LoVo (cell line): ENCODE measurements at places on chromosomes 3 and 15.

DNA sequence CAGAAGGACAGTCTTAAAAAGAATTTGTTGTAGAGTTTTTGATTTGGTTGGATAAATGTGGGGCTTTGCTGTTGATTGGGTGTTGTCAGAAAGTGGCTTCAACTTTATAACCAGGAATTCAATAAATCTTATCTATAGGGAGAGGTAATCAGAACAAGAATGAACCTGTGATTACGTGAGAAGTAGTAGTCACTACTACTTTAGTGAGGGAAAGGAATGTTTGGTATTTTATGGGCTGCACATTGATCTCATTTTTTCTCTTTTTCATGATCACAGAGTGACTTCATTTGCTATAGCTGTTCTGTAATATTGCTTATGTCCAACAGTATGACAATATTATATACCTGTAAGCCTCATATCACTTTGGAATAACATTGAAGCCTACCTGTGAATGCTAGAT is 485.2 kb upstream of the BCHE start:
- DNase-seq = no peak

- no peak for DNase-seq
Measured at GRCh38 chr3:141643796-141644195, 94.3 kb upstream of the RNF7 start.

DNA sequence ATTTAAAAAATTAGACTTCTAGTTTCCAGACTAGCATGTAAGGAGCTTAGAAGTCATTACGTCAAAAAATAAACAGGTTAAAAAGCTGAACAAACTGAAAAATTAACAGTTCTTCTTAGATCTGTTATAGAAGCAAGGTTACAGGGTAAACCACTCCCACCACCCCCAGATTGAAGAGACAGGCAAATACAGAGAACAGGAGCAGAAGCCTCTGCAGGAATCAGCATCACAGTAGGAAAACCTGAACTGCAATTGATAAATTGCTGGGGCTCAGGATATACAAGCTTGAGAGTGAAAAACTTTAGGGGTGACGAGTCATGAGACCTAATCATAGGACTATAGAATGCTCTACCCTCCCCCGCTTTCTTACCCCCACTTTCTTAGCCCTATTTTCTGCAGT is 222.3 kb downstream of the UBE2E2 start:
- DNase-seq = no peak

GRCh38 chr3:108219336-108219735 is 2.9 kb downstream of the IFT57 start:
- DNase-seq = no peak

- no peak for DNase-seq
Measured at GRCh38 chr3:13276438-13277195, 143.5 kb downstream of the NUP210 start.

DNA sequence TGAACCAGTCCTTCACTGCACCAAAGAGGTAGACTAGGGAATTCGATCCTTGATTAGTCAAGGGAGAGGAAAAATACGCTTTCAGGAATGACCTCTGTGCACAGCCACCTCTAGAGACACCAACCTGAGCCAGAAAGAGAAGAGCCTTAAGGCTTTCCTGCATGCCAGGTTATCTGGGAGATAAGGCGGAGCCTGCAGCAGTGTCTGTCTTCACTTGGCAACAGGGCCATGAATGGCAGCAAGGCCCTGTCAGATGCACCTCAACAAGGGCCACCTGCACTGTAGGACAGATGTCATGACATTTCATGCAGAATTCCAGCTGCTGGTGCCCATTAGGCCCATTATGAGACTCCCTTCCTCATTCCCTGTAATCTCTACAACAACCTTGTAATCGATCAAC is 88.1 kb downstream of the MEX3B start:
- DNase-seq = no peak

- no peak for DNase-seq
Measured at GRCh38 chr3:138381950-138382715, 33.8 kb downstream of the MRAS start.

DNA sequence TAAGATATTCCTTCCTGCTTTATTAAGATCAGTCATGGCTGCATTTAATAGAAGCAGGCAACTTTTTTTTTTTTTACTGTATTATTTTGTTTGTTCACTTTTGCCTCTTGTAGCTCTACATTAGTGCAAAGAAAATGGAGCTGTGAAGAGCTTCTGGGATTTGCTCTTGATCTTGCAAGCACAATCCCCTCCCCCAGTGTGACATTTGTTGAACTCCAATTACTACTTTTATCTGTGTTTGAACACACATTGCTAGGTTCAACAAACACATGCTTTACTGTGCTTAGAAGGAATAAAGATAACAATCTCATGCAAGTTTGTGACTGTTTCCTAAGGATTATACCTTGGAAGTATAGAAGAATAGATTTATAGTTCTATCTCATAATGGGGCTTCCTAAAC is 648.8 kb downstream of the NLGN1 start:
- no peak for DNase-seq

- DNase-seq = no peak
Measured at GRCh38 chr3:9301091-9301490, 51.6 kb upstream of the SRGAP3 start.

GRCh38 chr3:107670986-107671385 is 148.2 kb downstream of the BBX start:
- DNase-seq = no peak

GRCh38 chr3:177145381-177145780 is 51.9 kb downstream of the TBL1XR1 start:
- no peak for DNase-seq

DNA sequence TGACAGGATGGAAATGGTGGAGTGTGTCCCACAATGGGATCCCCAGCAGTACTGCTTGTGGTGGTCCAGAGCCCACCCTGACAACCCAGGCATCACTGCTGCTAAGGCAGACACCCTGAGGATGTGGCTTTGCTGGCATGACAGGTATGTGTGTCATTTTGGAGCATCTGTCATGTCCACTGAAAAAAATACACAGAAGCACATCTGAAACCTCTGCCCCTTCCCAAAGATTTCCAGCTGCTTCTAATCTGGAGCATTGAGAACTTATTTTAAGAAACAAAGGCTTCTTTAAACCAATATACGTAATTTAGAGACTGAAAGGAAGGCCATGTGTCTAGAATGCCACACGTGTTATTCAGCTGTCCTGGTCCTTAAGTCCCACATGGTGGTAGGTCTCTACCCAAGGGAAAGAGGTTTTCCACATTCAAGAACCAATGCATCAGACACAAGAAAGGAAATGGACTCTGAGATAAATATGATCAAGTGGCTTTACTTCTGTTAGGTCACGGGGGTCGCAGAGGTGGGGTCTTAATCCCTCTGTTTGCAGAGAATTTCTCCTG is 88.3 kb downstream of the PDZRN3 start:
- DNase-seq = no peak

GRCh38 chr15:64600794-64601193 is 140.4 kb downstream of the ZNF609 start:
- no peak for DNase-seq

DNA sequence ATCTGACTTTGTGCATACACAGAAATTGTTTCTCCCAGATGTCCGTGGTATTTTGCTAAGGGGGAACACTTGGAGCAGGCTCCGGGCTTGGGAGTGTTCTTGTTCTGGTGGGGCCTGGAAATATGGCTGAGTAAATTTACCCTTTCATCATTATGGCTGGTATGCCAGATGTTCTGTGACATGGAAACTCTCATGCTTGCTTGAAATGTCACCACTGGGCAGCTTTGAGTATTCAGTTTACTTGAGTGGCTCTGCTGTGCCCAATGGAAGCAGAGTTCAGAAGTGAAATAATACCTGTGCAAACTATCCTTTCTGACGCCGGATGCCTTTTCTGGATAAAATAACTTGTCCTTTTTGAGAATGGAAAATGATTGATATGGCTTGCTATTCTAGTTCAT is 283.6 kb upstream of the TPM1 start:
- no peak for DNase-seq

DNA sequence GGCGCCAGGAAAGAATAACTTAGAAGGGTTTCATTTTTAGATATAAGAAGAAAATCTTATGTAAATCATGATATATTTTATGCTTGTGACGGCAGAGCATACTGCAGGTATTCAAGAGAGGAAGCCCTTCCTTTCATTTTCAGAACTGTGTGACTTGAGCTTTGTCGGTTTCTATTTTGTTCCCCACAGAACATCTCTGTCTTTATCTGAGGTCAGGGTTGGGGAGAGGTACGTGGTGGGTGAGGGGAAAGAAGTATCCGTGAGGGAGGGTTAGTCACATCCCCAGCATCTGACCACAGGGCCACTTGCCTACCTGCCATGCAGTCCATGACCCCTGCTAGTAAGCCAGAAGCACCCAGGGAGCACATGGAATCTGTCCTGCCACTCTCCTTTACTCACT is 126.5 kb downstream of the DGKG start:
- DNase-seq = no peak

DNA sequence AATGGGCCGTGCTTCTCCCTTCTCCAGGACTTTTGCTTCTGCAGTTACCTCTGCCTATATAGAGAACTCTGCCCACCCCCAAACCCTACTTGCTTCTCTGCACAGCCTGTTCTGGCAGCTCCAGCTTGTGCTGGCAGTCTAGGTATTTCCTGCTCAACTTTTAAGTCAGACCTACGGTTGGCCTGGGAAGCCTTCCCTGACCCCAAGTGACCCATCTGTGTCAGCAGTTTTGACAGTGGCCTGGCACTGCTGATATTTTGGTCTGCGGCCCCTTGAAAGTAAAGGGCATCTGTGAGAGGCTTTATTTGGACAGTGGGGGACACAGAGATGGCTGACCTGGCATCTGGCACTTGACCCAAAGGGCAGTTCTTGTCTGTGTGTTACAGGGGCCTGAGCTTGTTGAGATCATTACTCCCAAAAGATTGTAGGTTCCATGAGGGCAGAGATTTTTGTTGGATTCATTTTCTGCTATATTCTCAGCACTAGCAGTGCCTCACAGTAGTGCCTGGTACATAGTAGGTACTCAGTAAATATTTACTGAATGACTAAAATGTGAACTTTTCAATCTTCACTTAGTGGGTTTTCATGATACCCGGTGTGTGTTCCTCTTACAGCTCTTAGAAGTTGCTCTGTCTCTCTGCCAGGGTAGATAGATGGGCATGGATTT is 55.2 kb upstream of the TRAK1 start:
- DNase-seq = no peak

- no peak for DNase-seq
Measured at GRCh38 chr3:150414258-150414657, 6.2 kb downstream of the TSC22D2 start.

DNA sequence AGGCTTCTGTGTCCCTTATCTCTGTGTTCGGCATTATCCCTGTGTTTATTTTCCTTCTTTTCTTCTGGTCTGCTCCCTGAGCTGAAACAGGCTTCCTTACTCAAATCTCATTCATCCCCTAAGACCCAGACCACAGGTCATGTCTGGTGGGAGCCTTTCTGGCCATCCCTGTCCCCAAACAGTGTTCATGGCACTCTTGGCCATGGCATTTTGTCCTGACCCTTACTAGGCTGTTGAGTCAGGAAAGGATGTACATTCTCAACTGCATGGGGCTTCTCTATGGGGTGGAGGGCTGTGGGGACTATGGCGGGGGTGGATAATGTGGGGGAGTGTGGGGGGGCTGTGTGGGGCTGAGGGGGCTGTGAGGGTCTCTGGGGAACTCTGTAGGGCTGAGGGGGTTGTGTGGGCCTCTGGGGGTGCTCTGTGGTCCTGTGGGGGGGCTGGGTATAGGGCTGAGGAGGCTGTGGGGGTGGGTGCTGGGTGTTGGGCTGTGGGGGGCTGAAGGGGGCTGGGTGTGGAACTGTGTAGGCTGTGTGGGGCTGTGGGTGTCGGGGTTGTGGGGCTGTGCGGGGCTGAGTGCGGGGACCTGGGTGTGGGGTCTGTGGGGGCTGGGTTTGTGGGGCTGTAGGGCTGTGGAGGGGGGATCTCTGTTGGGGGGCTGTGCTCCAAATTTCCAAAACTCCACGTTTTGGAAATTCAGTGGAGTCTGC is 64.3 kb downstream of the KLF13 start:
- DNase-seq = no peak
